ENCODE measurements at places on chromosomes 1 and 21.

DNA sequence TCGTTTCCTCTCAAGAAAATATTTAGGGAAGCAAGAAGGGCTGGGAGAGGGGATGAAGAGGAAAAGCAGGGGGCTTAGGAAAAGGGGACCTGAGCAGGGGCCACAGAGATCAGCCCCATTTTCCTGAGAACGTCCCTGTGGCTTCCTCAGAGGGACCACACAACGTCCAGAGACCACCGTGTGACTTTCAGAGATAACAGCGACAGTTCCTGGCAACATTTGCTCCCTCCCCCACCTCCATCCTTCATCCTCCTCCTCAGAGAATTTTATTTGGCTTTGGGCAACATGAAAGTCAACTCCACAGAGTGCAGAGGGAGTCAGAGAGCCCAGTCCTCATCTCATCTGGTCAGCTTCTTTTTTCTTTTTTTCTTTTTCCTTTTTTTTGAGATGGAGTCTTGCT, 50.9 kb downstream of the RUNX1 start:
- DNase-seq, result no peak

DNA sequence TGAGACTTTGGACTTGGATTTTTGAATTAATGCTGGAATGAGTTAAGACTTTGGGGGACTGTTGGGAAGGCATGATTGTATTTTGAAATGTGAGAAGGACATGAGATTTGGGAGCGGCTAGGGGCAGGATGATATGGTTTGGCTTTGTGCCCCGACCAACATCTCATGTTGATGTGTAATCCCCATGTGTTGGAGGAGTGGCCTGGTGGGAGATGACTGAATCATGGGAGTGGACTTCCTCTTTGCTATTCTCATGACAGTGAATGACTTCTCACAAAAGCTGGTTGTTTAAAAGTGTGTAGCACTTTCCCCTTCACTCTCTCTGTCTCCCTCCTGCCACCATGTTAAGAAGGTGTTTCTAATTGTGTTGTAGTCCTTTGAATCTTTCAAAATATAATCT, 9.3 kb upstream of the PHGDH start:
- DNase-seq, result no peak

GRCh38 chr1:62781841-62782543, 1.9 kb upstream of the ATG4C start:
- DNase-seq, result no peak

GRCh38 chr1:17118268-17118667, 983 bp downstream of the PADI2 start:
- DNase-seq, result no peak

GRCh38 chr1:94792473-94793295, 27.5 kb upstream of the SLC44A3 start:
- no peak for DNase-seq

GRCh38 chr1:240888039-240888786, 276.3 kb upstream of the GREM2 start:
- no peak for DNase-seq

GRCh38 chr1:211371406-211372105, 44.9 kb downstream of the TRAF5 start:
- DNase-seq, result no peak

DNA sequence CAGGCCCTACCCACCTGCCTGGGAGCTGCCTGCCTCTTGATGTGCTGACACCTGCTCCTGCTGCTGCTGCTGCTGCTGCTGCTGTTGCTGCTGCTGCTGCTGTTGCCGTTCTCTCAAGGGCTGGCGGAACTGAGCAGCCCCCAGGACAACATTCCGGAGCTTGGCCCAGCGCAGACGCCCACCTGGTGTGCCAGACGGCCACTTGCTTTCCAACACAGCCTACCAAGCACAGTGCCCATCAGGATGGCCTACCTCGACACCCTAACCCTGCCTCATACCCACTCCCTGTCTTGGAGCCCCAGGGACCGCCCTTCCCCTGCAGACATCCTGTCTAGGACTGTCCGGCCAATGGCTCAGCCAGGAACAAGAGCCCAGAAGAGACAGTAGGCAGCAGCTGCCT, 11.8 kb downstream of the DENND4B start:
- no peak for DNase-seq

GRCh38 chr21:39366563-39366962, 17.7 kb upstream of the HMGN1 start:
- DNase-seq, result no peak

DNA sequence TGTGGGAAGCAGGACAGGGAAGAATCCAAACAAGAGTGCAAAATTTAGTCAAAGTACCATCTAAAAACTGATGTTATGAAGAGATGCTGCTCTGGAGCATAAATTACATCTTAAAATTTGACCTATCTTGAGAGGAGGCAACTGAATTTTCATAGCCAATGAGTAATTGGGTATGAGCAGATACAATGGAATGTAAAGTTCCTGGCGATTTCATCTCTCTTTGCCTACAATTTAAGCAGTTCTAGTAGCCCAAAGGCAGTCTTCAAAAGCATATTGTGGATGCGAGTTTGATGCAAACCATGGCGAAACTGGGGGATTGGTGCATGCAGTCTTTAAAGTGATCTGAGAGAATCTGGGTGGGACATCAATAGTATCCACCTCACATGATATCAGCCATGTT, 1265.9 kb downstream of the BRINP3 start:
- DNase-seq, result no peak

DNA sequence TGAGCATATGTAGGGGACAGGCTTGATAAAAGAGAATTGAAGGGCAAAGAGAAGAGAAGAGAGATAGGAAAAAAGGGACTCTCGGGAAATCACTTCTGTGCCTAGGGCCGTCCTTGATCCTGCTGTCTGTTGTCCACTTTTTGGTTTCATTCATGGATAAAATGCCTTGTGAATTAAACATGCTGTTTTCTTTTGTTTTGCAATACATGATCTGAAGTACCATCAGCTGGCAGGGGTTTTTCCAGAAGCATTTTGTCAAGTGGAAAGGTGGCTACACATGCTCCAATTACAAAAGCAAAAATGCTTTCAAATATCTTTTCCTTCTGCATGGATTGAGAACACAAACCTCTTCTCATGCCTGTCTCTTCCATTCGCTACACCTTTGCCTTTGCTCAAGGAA, 361.7 kb downstream of the PDE4B start:
- DNase-seq, result no peak

- no peak for DNase-seq
These were observed 55.3 kb downstream of the GORAB start for GRCh38 chr1:170587253-170587593.

DNA sequence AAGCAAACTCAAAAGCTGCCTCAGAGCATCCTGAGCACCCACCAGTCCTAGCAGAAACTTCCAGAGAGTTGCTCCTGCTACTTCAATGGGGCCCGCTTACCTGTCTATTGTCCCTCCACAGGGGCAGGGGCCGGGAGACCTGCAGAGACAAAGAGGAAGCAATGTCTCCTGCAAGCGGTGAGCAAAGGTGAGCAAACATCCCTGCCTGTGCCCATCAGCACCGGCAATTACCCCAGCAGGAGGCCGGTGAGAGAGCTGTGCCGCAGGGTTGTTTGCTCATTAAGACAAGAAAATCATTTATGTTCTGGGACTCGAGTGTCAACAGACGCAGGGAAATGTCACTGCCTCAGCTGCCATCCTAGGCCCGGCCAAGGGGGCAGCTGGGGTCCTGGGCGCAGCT, 53.8 kb upstream of the TARDBP start:
- DNase-seq, result no peak

DNA sequence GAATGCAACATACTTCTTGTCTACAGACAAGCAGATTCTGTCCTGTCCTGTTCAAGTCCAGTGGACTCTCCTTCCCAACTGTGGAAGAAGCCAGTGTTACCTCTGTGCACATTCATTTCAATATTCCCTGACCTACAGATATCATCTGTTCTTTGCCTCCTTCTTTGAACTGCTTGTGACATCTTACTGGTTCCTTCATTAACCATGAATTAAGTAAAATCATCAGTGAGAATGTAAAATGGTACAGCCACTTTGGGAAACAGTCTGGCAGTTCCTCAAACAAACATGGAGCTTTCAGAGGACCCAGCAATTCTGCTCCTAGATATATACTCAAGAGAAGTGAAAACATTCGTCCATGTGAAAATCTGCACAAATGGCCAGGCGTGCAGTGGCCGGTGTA, 6.8 kb downstream of the SRARP start:
- DNase-seq, result no peak

All from stimulated activated CD4-positive, alpha-beta T cell treated with anti-CD3 and anti-CD28 coated beads, Interleukin-1b, Interleukin-23, amount 100 ng/mL, for 4 hours (primary cell).